ENCODE measurements at places on chromosomes 3 and 15.
A peak's percentile ranks its signal among the peaks of the same experiment; 100 is the strongest.

GRCh38 chr3:79383402-79384012 lies 384.3 kb downstream of the ROBO1 start:
- peak; percentile 22 for DNase-seq

- DNase-seq: no peak
Observed at GRCh38 chr3:14560110-14560509, 20.0 kb upstream of the GRIP2 start.

DNA sequence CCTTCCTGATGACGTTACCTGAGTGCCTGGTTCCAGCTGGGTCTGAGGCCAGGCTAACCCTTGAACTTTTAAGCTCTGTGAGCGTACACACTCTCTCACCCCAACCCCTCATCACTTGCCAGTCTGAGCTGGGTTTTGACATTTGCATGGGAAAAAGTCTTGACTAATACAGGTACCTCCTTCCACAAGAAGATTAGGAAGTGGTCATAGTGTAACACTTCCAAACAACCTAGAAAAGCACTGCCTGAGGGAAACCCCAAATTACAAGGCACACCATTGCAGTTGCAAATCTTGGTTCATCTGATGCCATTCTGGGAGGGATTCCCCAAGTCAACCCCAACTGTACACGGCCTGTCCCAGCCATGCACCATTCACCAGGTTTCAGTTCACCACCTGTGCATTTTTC lies 499.8 kb downstream of the FOXP1 start:
- DNase-seq: no peak

GRCh38 chr15:52234596-52235541 lies 43.7 kb upstream of the GNB5 start:
- no peak for DNase-seq

DNA sequence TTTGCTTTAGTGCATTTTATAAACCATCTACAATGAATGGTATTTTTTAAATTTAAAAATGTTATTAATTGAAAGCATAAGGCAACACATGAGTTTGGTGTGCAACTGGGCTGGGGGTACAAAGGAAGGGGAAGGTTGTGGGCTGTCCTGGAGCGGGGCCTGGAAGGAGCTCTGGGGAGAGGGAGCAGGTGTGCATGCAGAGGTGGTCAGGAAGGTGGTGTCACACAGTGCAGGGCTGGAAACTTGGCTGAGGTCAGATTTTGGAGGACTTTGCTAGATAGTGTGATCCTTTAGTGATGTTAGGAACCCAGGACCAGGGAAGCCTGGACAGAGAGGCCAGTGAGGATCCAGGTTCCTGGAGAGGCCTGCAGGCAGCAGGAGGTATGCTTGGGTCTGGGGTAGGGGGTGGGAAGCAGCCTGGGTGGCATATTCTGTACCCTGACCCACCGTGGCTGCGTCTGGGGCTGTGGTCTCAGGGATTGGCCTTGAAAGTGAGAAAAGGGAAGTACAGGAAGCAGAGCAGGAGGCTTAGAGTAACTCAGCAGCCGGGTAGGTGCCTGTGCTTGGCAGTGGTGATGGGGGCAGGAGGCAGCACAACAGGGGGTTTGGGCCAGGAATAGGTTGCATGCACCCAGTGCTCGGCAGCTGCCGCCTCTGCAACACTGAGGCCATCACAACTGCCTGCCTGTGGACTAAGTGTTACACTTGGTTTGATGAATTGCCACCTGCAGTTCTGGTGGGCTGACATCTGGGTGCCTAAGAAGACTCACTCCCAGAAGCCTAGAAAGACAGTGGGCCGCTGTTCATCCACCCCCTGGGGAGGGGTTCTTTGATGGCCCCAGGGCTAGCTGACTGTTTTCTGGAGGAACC lies 33.0 kb downstream of the KY start:
- no peak for DNase-seq
